Vagina (tissue), 2 donors: ENCODE measurements at places on chromosomes 13 and 19. TPM values are rescaled to one million over a fixed set of nuclear protein-coding genes. Genes with fewer than 3 reads are reported as not detected.

DNA sequence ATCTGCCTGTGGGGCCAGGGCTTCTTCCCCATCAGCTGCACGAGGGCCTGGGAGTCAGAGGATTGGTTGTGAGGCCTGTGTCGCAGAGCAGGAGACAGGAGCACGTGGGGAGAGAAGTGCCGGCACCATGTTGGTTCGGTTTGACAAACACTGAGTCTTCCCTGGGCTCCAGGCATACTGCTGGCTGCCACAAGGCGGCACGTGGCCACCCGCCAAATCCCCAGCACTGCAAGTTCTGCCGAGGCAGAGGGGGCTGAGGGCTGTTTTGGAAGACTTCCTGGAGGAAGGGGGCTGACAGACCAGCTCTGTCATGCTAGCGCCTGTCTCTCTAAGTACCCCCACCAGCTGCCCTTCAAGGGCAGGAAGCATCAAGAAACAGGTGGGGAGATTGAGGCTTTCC lies 9.5 kb downstream of the SHANK1 start:
- DNase-seq = no peak

- no peak for DNase-seq
Measured at GRCh38 chr13:43116242-43116641, 92.9 kb downstream of the DNAJC15 start.

Gene SIGLEC12
- total RNA-seq = not detected

Gene ZNF626
- total RNA-seq = 9.8 TPM

- no peak for DNase-seq
Measured at GRCh38 chr13:39461685-39462266, 141.2 kb downstream of the LHFPL6 start.

DNA sequence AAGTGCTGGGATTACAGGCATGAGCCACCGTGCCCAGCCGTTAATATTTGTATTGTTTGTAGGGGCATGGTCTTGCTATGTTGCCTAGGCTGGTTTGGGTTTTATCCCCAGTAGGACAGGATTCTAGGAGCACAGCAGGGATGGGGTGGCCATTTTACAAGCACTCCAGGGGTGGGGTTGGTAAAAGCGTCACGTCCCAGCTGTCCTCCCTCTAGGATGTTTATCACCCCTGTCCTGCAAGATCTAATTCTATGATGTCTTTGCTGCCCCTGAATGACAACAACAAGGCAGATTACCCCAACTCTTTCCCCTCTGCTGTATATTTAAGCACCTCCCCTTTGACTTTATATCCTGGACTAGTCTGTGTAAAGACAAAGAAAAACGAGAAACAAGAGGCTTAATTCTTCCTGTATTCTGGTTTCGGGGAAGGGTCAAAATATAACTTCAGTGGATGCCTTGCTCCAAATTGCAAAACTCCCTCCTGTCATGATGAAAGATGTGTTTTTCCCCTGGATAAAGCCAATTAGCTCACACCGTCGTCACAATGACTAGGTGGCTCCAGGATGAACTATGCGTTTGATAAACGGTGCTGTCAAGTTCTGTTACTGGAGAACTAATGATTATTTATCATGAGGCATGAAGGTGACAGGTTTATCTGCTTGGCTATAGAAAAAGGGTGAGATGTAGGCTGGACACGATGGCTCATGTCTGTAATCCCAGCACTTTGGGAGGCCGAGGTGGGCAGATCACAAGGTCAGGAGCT lies 27.8 kb upstream of the OR1M1 start:
- no peak for DNase-seq

Gene CPAMD8
- total RNA-seq = 16.0 TPM

- no peak for DNase-seq
Measured at GRCh38 chr13:108728370-108728769, 99.0 kb downstream of the MYO16 start.

Gene TNFSF9
- 7.9 TPM for total RNA-seq

- DNase-seq = peak; percentile 65
Measured at GRCh38 chr13:100559886-100560285, 28.7 kb downstream of the GGACT start.

Gene C19orf53
- total RNA-seq = 189 TPM

DNA sequence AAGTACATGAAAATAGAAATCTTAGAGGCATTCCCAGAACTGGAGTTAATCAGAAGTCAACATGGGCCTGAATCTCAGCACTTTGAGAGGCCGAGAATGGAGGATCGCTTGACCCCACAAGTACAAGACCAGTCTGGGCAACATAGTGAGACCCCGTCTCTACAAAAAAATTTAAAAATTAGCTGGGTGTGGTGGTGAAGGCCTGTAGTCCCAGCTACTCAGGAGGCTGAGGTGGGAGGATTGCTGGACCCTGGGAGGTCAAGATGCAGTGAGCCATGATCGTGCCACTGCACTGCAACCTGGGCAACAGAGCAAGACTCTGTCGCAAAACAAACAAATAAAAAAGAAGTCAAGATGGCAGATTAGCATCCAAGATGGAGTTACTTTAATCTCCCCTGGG lies 8.5 kb downstream of the IFNL2 start:
- no peak for DNase-seq

GRCh38 chr13:113088691-113089020 lies 16.9 kb upstream of the F7 start:
- DNase-seq = no peak

DNA sequence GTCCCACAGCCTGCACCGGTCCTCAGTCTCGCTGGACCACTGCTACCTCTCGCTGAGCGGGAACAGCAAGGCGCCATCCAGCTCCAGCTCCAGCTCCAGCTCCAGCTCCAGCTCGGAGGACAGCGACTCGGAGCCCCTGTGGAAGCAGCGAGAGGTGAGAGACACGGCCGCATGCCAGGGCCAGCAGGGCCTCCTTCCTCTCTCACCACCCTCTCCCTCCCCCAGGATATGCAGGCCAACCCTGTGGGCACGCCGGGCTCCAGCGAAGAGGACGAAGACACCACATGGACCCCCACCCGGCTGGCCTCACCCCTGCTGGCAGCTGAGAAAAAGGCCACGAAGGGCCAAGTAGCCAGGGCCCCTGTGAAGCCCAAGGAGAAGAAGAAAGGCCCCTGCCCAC lies 7.3 kb downstream of the SIX5 start:
- no peak for DNase-seq

Gene CYP4F3
- 29.7 TPM for total RNA-seq

DNA sequence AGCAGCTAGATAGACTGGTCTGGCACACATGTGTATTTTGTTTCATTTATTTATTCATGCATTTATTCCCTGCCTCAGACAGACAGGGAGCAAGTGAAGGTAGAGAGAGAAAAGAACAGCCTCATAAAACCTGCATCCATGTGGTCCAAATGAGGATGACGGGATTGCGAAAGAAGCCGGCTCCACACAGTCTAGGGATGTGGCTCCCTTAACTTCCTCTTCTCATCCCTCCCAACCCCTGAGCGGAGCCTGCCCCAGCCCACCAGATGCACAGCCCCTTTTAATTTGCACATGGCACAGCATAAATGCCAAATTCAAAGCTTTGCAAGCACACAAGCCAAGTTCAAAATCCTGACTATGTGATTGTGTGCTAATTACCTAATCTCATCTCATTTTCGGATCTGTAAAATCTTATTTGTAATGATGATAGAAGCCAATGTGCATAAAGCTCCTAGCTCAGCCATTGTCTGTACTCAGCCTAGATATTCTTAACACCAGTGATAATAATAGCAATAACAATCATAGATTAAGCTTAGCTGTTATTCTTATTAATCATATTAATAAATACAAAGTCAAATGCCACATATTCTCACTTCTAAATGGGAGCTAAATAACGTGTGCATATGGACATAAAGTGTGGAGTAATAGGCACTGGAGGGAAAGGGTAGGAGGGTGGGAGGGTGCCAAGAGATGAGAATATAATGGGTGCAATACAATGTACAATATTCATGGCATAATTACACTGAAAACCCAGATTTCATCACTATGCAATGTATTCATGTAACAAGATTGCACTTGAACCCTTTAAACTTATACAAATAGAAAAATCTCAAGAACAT lies 156.3 kb downstream of the DCT start:
- DNase-seq = no peak

DNA sequence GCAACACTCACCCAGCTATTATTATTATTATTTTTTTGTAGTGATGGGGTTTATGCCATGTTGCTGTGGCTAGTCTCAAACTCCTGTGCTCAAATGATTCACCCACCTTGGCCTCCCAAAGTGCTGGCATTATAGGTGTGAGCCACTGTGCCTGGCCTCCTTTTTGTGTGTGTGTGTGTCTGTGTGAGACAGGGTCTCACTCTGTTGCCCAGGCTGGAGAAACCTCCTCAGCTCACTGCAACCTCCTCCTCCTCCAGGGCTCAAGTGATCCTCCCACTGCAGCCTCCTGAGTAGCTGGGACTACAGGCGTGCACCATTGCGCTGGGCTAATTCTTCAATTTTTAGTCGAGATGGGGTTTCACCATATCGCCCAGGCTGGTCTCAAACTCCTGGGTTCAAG lies 3.6 kb upstream of the MYDGF start:
- no peak for DNase-seq

Gene ZNF429
- 7.9 TPM for total RNA-seq

Gene IL17D
- 3.7 TPM for total RNA-seq

DNA sequence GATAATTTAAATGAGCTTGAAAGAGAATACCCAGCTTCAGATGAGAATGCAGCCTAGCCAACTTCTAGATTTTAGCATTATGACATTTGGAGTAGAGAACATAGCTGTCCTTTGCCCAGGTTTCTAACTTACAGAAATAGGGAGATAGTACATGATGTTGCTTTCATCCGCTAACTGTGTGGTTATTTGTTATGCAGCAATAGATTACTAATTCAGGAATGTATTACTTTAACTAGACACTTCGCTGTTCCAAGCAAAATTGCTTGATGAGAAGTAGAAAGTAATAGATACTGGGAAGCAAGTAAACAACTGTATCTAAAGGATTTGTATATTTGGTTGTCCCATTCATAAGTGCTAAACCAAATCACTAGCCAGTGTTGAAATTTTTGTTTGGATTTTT lies 790.9 kb upstream of the PRR20A start:
- DNase-seq = no peak

GRCh38 chr13:44030615-44031014 lies 150.9 kb downstream of the LACC1 start:
- DNase-seq = no peak

DNA sequence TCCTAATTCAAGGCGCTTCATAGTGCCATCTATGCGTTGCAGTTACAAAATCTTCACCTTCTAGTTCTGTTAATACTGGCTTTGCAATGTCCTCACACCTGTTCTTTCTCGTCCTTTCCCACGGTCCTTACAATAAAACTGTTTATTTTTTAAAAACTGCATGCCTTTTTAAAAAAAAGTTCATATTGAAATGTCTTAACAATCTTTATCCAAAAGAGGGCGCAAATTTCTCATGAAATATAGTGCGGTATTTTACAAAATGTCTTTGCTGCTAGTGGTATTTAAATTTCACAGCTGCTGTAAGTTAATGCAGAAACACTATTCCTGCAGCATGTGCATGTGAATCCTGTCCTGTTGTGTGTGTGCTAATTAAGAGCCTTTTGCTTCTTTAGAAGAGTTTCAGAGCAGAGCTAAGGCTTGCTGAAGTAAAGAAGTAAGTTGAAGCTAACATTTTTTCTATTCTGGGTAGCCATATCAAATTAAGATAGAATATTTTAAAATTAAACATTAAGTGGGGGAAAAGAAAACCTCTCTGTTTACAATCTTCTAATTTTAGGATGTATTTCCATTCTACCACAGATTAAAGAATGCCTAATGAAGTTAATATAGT lies 15.8 kb upstream of the CLDN10 start:
- no peak for DNase-seq

- no peak for DNase-seq
Measured at GRCh38 chr13:79393564-79394249, 12.3 kb downstream of the RBM26 start.

Gene CGB5
- not detected for total RNA-seq

Gene ZNF582
- 6.9 TPM for total RNA-seq

- no peak for DNase-seq
Measured at GRCh38 chr13:114067886-114068651, 64.4 kb downstream of the RASA3 start.

DNA sequence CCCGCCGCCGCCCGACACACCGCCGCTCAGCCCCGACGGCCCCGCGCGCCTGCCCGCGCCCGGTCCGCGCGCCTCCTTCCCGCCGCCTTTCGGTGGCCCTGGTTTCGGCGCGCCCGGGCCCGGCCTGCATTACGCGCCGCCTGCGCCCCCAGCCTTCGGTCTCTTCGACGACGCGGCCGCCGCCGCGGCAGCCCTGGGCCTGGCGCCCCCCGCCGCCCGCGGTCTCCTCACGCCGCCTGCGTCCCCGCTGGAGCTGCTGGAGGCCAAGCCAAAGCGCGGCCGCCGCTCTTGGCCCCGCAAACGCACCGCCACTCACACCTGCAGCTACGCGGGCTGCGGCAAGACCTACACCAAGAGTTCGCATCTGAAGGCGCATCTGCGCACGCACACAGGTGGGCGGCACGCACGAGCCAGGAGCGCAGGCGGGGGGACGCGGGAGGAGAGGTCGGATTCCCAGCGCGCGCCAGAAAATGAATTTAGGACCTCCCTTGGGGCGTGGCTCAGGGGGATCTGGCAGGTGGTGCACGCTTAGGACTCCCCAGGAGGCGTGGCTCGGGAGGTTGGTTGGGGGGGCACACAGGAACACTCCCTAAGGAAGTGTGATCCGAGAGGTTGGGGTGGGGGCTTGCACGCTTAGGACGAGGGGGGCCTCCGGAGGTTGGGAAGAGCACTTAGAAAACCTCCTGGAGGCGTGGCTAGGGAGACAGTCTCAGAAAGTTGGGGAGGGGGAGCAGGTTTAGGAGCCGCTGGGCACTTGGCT lies 1.2 kb downstream of the KLF2 start:
- DNase-seq = no peak

DNA sequence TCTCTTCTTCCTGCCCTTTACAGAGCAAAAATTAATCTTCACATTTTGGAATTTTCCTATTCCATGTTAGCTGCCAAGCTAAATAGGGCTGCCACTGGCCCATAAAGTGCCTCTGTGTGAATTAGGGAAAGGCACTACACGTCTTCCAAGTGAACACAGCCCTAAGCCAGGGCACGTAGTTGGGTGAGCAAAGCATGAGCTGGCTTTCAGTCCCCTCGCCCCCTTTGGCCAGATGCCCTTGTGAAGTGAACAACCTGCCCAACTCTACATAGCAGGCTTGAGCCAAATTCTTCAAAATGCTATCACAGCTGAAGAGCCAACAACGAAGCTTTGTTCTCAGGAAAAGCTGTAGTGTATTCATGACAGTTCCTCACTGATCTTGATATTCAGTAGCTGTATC lies 213.1 kb downstream of the OXGR1 start:
- DNase-seq = no peak

Gene CGB1
- not detected for total RNA-seq

Gene ACP5
- total RNA-seq = 6.1 TPM
